T-cell (primary cell): ENCODE measurements at places on chromosomes 3 and 15.
A peak's percentile ranks its signal among the peaks of the same experiment; 100 is the strongest.

DNA sequence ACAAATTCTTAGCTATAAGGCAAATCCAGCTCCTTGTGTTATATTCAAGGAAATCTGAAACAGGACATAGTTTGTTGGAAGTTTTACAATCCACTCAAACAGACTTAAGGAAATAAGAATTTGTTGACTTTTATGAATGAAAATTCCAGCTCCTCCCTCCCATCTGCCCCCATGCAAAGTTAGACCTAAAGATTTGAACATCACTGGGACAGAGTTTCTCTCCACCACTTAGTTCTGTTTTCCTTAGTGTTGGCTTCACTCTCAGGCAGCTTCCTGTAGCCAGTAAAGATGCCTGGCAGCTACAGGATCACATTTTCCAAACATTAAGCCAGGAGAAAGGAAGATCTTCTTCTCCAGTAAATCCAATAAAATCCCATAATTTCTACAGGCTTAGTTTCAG, 265.0 kb downstream of the TAFA4 start:
- DNase-seq: no peak

- no peak for DNase-seq
Measured at GRCh38 chr3:62379321-62379798, 6.0 kb upstream of the FEZF2 start.

DNA sequence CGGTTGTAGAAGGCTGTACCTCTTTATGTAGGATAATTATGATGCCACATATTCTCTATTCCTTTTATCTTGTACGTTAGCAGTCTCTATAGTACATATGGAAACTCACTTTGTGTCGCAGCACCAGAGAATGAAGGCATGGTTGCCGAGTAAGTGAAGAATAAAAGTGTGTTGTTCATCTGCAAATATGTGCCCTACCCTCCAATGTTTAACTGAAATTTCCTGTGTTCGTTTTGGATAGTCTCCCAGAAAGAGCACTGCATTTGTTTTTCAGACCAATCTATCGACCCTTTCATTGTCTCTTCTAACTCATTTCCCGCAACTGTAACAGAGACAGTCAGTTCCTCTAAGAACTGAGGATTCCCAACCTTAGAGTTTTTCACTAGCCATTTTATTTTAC, 592.8 kb downstream of the TUSC7 start:
- no peak for DNase-seq

- DNase-seq: peak; percentile 36
Measured at GRCh38 chr3:113532698-113533533, 561 bp downstream of the SIDT1 start.

DNA sequence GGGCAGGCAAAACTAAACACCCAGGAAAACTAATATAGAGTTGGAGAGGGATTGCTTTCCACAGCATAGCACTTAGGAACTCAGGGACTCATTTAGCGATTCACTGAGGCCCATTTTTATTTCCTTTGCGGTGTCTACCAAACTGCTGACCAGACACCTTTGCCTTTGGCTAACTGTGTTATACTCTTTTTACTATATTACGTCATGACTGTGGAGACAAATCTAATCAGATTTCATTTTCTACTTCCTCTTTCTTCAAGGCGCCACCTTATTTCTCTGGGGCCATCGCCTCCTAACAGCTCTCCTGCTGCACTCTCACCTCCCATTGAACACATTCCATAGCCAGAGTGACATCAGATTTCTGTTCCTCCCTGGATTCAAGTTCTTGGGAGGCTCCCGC, 215.7 kb upstream of the WNT5A start:
- DNase-seq: no peak

GRCh38 chr3:107100137-107100536, 277.1 kb upstream of the CCDC54 start:
- DNase-seq: no peak
